DMS 273 treated with DMSO at 0.1 percent for 48 hours (cell line): ENCODE measurements at places on chromosomes 13 and 19.

DNA sequence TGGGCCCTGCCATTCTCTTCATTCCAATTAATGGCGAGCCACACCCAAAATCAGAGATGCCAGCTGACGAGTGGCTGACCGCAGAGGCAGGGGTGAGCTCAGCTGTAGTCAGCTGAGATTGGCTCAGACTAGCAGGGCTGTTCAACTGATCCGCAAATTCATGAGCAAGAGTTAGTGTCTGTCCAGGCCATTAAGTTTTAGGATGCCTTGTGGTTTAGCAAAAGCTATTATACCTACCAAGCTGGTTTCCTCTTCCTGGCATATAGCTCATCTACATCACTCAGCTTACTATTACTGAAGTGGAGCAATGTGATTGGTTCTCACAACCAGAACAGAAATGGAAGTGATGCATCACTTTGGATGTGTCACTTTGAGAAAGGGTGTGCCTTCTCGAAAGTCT is 148.7 kb downstream of the NALCN start:
- DNase-seq: no peak

GRCh38 chr19:6590827-6591319 is at the start of gene CD70:
CD70 (minus strand) TSS chr19:6591150; CDS start chr19:6591002, 148 bp downstream.
- DNase-seq: no peak

GRCh38 chr19:46337487-46337886 is 9.4 kb upstream of the PPP5C start:
- no peak for DNase-seq

GRCh38 chr19:46788968-46789338 is 559 bp upstream of the SLC1A5 start:
- no peak for DNase-seq

DNA sequence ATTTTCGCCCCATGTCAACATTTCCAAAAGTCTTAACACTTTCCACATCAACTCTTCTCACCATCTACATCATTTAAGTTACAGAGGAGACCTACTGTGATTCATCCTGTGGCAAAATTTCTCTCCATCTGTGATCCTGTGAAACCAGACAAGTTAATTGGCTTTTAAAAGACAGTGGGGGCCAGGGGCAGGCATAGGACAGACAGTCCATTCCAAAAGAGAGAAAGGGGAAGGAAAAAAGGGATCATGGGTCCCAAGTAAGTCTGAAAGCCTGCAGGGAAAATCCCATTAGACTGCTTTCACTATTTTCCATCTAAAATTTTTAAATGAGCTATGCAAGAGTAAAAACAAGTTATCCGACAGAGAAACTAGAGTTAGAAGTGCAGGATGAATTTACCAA is 121.0 kb downstream of the MRPL57 start:
- DNase-seq: no peak

- DNase-seq: no peak
Measured at GRCh38 chr19:43641333-43641732, 1.7 kb upstream of the CADM4 start.

DNA sequence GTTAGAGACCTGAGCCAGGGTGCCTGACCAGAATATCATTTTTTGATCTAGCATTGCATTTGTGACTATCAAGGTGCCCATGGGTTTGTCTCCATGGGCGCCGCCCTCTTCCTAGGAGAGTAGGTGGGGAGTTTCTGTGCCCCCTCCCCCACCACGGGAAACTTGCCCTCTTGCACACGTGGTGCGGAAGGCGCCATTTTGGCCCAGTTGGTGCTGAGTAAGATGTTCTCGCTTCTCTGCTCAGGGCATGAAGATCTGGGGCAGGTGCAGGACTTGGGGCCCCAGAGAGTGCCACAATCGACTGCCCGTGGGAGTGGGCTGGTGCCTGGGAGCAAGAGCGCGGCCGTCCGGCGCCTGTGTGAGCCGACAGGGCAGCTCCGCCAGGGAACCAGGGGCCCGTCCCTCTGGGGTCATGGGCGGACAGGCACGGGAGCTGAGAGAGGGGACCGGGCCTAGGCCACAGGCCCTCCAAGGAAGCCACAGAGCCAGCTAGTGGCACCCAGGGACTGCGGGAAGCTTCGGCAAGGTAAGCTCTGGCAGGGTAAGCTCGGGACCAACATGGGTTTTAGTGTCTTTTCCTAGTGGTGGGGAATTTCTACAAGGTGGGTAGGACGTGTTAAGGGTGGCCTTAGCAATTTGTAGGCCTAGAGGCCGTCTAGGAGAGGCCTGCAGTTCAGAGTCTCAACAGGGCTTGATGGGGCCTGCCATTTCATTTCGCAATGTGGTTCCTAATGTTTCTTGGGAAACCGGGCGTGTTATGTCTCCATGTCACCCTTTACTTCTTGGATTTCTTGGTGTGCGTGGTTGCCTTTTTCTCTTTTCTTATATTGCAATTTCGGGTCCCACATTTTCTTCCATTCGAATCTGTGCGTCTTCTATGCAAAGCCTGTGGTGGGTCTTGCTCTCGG is 14.5 kb downstream of the SACS start:
- DNase-seq: no peak

- DNase-seq: no peak
Measured at GRCh38 chr19:1155352-1156304, 18.4 kb downstream of the SBNO2 start.

DNA sequence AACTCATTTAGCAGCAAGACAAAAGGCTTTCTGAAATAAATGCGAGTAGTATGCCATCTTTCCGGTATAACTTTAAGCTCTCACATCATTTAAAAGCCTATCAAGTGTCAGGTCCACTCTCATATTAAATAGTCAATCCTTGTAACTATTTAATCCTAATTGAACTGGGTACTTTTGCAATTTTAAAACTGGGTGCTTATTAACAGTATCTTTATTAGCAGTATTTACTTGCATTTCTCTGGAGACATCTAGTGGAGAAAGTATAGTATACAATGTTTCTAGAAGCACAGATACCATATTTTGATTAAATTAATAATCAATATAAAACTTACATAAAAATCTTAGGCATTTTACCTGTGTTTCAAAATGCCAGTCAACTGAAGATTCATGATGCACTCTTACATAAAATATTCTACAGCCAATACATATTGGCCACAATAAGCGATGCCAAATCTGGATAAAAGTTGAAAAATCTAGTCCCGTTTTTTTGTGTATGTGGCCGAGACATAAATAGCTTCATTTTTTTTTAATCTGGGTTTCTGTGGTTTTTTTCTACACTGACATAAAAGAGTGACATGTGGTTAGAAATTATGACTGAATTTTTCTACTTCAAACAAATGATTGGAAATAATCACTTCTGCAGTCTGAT is 4.3 kb upstream of the POSTN start:
- DNase-seq: peak; percentile 2

GRCh38 chr19:51002089-51002532 is 707 bp upstream of the KLK8 start:
- DNase-seq: no peak

DNA sequence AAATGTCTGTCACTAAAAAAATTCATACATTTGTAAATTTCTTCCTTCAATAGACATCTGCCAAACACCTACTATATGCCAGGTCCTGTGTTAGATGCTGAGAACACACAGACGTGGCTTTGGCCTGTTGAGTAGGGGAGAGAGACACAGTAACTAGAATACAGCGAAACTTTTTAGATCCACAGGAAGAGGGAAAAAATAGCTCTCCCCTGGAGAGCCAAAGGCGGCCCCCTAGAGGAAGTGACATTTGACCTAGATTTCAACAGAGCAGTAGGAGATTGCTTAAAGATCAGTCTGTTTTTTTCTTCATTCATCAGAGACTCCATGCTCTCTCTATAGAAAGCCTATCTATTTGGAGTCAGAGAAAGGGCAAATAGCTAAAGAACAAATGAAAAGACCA is 11.3 kb downstream of the LCP1 start:
- DNase-seq: no peak

GRCh38 chr19:1343041-1343440 is 40.7 kb upstream of the NDUFS7 start:
- no peak for DNase-seq

- DNase-seq: no peak
Measured at GRCh38 chr19:23799321-23799720, 40.6 kb upstream of the ZNF681 start.

GRCh38 chr13:84684804-84685203 is 802.5 kb upstream of the SLITRK1 start:
- no peak for DNase-seq

GRCh38 chr13:106047859-106048258 is 487.6 kb downstream of the EFNB2 start:
- DNase-seq: no peak

DNA sequence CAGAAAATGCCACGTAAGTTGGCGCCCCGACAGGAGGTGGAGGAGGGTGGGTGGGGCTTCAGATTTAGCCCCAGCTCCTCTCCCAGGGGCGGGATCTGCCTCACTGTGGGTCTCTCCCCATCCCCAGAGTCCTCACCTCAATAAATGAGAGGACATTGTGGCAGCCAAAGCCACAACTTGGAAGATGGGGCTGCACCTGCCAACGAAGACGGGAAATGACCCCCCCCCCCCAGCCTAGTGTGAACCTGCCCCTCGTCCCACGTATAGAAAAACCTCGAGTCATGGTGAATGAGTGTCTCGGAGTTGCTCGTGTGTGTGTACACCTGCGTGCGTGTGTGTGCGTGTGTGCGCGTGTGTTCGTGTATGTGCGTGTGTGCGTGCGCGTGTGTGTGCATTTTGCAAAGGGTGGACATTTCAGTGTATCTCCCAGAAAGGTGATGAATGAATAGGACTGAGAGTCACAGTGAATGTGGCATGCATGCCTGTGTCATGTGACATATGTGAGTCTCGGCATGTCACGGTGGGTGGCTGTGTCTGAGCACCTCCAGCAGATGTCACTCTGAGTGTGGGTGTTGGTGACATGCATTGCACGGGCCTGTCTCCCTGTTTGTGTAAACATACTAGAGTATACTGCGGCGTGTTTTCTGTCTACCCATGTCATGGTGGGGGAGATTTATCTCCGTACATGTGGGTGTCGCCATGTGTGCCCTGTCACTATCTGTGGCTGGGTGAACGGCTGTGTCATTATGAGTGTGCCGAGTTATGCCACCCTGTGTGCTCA is 1.5 kb upstream of the TRAPPC5 start:
- DNase-seq: no peak

DNA sequence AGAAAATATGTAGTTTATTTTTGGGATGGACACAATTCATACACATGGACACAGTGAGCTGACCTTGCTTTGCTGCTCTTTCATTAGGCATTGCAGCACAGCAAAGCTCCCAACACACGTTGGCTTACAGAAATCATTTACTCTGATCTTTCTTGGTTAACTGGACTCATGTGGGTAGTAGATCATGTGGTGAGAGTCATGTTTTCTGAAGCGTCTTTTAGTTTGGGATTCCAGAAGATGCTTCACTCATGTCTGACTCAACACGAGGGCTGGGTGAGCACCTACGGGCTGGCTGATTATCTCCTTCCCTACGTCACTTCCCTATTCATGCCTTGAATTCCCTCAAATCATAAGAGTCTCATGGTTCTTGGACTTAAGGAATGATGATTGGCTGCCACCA is 12.1 kb upstream of the LGALS16 start:
- no peak for DNase-seq

- no peak for DNase-seq
Measured at GRCh38 chr19:279231-279630, 12.0 kb downstream of the PLPP2 start.

DNA sequence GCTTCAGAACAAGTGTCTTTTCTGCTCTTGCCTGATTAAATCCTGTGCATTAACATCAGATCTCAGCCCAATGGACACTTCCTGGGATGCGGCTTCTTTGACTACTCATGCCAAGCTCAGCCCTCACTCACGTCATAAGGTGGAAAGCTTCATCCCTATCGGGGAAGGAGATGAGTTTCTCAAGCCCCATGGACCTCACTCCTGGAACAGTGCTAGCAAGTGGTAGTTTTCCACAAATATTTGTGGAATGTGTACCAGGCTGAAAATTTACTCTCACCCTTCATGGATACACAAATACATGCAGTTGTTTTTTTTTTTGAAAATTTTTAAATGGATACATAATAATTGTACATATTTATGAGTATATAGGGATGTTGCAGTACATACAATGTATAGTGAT is 34.6 kb upstream of the FARP1 start:
- DNase-seq: no peak

- DNase-seq: peak; percentile 40
Measured at GRCh38 chr19:11191273-11191755, 6.0 kb downstream of the KANK2 start.

DNA sequence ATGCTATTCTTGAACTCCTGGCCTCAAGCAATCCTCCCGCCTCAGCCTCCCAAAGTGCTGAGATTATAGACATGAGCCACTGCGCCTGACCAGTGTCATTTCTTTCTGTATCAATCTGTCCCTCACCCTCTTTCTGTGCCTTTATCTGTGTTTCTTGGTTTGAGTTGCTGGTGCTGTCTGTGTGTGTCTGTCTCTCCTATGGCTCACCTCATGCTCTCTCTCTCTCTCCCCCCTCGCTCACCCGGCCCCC is 9.9 kb downstream of the IRF2BP1 start:
- no peak for DNase-seq

GRCh38 chr19:4064149-4064495 is 2.6 kb downstream of the ZBTB7A start:
- DNase-seq: no peak

- DNase-seq: no peak
Measured at GRCh38 chr13:42083138-42083770, 34.8 kb downstream of the DGKH start.

GRCh38 chr13:27918041-27918917 is 1.5 kb upstream of the PDX1 start:
- DNase-seq: no peak

DNA sequence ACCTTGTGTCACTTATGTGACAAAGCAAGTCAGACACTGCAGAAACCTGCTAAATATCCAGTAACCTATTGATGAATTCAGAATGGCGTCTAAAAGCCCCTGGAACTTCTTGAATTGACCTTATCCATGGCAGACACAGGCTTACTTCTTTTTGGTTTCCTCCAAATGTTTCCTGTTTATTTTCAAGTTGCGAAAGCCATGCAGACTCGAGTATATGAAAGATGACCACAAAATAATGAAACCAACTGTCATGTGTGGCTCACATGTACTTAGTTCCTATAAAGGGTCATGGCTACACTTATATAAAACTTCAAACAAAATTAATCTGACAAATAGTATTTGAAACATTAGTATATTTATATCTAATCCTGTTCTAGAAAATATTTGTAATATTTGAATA is 113.1 kb upstream of the FNDC3A start:
- no peak for DNase-seq

GRCh38 chr13:114067381-114067885 is 65.0 kb downstream of the RASA3 start:
- DNase-seq: no peak

DNA sequence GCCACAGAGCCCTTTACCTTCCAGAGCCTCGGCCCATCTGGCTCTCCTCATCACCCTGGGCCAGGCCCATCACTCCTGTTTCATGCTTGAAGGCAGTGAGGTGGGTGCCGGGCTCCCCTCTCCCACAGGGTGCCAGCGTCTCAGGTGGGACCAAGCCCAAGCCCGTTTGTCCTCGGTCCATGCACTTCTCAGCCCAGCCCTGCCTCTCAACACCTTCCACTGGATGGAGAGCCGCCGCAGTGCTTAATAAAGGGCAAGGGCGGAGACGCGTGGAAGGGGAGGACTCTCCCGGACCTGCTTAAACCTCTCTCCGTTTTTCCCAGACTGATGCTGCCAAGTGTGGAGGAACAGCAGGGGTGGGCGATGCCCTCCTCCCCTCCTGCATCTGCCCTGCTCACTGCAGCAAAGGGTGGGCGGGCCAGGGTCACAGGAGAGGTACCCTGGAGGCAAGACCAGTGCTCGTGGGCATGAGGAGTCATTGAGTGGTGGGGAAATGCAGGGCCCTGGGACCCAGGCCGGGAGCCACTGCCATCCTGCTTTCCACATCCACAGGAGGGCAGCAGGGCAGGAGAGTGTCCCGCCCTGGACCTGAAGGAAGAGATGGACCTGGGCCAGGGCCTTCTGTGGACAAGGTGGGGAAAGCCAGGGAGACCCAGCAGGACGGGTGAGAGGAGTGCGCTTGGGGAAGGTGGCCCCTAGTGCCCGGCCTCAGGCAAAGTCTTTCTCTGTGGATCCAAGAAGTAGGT is 9.7 kb upstream of the ATP11A start:
- no peak for DNase-seq
